ENCODE measurements at places on chromosomes 2 and 18. TPM values are rescaled to one million over a fixed set of nuclear protein-coding genes. Genes with fewer than 3 reads are reported as not detected.

MLPH gene
- 15.5 TPM for polyA plus RNA-seq

TTC27 gene
- 28.9 TPM for polyA plus RNA-seq

SLC30A3 gene
- 0.07 TPM for polyA plus RNA-seq

CAPN13 gene
- polyA plus RNA-seq, result not detected

DNA sequence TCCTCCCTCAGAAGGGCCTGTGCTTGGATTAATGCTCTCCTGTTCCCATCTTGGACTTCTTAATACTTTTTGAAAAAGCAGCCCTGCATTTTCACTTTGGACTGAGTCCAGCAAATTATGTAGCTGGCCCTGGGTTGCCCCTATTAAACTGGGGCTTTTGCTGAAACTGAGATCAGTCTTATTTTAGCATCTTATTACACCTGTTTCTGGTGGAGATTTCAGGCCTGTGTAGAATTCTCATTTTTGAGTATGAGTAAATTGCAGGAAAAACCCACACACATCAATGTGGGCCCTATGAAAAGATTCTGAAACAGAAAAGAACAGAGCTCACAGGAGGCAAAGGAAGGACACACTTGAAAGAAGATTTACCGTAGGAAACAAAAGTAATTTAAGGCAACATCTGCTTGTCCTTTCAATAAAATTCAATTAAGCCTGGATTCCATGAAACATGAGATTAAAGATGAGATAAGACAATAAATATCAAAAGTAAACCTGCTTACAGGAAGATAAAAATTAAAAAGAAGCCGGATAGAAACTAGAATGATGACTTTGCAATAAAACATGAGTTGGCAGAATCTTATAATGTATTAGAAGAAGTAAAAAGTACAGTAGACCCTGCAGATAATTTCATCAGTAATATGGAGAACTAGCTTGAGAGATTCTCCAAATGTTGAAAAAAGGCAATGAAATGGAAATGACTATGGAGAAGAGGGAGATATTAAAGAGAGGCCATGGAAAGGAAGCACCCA, 90.7 kb upstream of the GCFC2 start:
- no peak for DNase-seq

DNA sequence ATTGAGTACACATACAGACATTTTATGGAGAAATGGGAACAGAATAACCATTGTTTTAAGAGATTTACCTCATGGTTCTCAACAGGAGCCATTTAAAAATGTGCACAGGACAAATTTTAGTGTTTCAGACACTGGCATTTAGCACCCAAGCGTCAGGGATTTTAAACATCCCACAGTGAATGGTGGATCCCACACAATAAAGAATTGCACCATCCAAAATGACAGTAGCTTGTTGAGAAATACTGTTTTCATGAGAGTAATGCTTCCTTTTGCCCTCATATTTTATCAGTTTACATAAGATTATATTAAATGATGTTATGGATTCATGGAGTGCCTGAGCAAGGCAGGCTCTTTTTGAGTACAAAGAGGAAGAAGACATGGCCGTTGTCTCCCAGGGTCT, 54.0 kb downstream of the MFSD6 start:
- no peak for DNase-seq

GRCh38 chr2:198325359-198325758, 521.0 kb downstream of the PLCL1 start:
- DNase-seq, result no peak

DNA sequence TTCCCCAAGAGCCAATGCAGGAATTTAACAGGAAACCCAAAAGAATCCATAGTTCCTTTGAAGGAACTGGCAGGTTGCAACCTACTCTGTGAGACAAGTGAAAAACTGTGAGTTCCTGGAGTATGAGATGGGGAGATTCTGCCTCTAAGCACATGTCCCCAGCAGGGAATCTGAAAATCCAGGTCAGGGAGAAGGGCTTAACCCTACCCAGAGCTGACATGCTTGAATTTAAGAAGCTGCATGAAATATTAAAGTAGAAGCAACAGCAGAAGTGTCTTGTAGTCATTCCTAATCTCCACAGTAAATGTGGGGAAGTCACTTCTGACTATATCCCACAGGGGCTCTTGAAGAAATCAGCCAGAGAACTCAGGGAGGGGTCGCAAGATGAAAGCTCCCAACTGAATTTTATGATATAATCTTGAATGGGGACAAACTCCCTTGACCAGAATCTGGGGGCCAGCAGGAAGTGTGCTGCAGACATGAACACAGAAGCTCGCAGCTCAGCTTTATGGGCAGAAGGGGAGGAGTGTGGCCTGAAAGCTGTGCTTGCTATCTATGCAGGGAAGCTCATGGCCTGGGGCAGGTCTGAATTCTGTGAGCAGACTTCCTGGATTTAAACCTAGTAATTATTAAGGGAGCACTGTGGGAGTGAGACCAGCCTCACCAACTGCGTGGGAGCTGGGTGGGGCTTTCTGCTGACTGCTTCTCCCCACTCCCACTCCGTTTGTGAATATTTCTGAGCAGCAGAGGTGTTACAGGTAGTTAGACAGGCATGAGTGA, 184.1 kb upstream of the KYNU start:
- DNase-seq, result no peak

GRCh38 chr18:6746386-6746960, 17.0 kb downstream of the ARHGAP28 start:
- no peak for DNase-seq

- no peak for DNase-seq
Measured at GRCh38 chr18:32036506-32037180, 18.0 kb downstream of the RNF125 start.

- no peak for DNase-seq
Measured at GRCh38 chr2:63344575-63345284, 243.5 kb downstream of the WDPCP start.

GRCh38 chr2:213107728-213108127, 43.7 kb downstream of the IKZF2 start:
- no peak for DNase-seq
